ENCODE measurements at places on chromosomes 12 and 14.

DNA sequence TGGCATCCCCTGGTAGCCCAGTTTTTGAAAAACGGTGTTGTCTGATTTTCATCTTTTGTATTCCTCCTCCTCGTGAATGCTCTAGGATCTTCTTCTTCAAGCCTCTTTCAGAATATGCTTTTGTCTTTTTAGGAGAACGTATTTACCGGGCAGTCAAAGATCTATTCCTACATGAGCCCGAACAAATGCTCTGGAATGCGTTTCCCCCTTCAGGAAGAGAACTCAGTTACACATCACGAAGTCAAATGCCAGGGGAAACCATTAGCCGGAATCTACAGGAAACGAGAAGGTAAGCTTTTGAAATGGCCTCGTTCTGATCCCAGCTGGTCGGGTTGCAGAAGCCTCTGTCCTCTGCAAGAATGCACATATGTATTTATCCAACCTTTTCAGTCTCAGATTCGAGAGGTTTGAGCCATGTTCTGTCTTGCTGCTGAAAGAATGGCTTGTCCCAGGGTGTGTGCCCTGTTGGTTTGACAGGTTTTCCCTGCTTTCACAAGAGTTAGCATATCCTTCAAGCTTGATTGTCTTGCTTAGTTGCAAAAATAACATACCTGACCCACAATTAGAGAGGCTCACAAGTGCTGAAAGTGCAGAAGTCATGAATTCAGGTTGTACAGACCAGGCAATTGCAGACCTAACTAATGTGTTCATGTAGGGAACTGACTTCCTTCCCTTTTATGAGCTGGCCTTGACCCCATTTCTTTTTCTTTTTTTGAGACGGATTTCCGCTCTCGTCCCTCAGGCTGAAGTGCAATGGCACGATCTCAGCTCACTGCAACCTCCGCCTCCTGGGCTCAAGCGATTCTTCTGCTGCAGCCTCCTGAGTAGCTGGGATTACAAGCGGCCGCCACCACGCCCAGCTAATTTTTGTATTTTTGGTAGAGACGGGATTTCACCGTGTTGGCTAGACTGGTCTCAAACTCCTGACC is 6.8 kb downstream of the KMT5A start:
- DNase-seq, result no peak

DNA sequence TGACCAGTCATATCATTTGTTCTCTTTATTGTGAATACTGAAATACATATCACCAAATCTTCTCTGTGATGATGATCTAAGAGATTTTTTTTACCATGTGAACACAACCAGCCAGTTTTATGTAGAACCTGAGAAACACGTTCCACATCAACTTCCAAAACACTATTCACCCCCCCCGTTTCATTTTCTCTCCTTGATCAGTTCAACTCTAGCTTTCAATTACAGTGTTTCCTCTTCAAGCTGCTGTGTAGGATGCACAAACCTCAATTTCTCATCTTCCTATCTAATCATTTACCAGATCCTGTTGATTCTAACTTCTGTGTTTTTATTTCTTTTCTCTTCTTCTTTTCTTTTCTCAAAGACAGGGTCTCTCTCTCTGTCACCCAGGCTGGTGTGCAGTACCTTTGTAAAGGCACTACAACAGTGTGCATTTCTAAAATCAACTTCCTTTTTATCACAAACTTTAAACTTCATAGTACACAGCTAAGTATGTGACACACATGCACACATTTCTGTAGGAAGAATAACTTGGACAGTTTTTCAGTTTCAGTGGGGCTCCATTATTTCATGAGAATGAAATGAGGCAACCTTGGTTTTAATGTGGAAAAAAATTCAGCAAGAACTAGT is 149.9 kb upstream of the FBXO33 start:
- no peak for DNase-seq

DNA sequence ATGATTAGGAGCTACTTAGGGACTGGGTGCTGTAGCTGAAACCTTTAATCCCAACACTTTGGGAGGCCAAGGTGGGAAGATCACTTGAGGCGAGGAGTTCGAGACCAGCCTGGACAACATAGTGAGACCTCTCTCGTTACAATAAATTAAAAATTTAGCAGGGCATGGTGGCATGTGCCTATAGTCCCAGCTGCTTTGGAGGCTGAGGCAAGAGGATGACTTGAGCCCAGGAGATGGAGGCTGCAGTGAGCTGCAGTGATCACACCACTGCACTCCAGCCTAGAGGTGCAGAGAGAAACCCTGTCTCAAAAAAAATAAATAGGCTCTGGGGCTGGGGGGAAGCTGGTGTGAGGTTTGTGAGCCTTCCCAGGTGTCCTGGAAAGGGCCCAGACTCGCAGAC is 97.2 kb downstream of the FBXL14 start:
- DNase-seq, result no peak

- no peak for DNase-seq
These were observed 1165.9 kb upstream of the TMEM132C start for GRCh38 chr12:127101076-127101475.

GRCh38 chr12:49524660-49525324 is 14.0 kb upstream of the KCNH3 start:
- DNase-seq, result no peak

- no peak for DNase-seq
These were observed 56.4 kb downstream of the GLT1D1 start for GRCh38 chr12:128909653-128910052.

- no peak for DNase-seq
These were observed 136.7 kb downstream of the ZNF664 start for GRCh38 chr12:124109760-124110159.

GRCh38 chr14:81172881-81173280 is 47.9 kb downstream of the GTF2A1 start:
- no peak for DNase-seq

DNA sequence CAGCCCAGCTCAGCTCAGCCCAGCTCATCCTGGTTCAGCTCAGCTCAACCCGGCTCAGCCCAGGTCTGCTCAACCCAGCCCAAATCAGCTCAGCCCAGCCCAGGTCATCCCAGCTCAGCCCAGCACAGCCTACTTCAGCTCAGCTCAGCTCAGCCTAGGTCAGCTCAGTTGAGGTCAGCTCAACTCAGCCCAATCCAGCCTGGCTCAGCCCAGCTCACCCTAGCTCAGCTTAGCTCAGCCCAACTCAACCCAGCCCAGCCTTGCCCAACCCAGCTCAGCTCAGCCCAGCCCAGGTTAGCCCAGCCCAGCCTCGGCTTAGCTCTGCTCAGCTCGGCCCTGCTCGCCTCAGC is 332.3 kb downstream of the TMEM121 start:
- no peak for DNase-seq

DNA sequence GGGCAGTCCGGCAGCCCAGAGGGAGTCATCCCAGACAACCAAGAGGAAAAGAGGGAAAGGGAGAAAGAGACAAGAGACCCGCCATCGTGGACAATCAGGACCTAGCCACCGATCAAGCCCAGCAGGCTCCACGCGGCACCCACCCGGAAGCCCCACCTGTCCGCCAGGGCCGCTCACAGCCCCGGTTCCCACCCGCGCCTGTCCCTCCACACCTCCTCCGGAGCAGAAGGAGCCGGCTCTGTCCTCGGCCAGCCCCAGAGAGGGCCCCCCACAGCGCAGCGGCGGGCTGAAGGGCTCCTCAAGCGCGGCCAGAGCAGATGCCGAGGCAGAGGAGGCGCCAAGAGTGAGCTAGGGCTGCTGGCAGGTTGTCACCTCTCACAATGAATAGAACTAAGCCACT is 784.7 kb upstream of the FBXO33 start:
- no peak for DNase-seq

DNA sequence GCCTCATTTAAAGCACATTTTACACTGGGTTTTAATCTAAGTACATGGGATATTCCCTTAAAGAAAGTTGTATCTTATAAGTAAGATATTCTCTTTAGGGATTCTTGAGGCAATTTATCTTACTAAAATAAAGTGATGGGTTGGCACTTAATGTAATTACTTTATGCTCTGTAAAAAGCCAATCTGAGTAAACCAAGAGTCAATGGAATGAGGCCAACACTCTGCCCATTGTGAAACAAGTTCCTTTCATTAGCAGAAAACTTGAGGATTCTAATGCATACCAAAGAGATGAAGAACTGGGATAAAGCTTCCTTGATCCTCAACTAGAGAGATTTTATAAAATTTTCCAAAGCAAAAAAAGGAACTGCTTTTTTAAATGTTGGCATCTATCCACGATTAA is 121.2 kb downstream of the METTL25 start:
- DNase-seq, result no peak

All from T-helper 22 cell (primary cell).